SJSA1 (cell line): ENCODE measurements at places on chromosomes 7 and 10. TPM values are rescaled to one million over a fixed set of nuclear protein-coding genes. Genes with fewer than 3 reads are reported as not detected.

- peaks cover 10% of the 10 kb centered on the region; the same call in 1 of the 2 replicates for H3K36me3 ChIP-seq
- no peak overlapping the region for H3K4me3 ChIP-seq
- DNase-seq, result no peak
- no peak overlapping the region for H3K27ac ChIP-seq
Measured at GRCh38 chr7:24863626-24864025, 106.4 kb upstream of the GSDME start.

Gene GSTO2
- total RNA-seq, result 0.13 TPM in 1 of 2 replicates, not detected in the other

GRCh38 chr7:1591876-1592275 is 22.0 kb upstream of the PSMG3 start:
- no peaks in the 10 kb centered on the region for H3K4me1 ChIP-seq
- no peaks in the 10 kb centered on the region for H3K36me3 ChIP-seq
- H3K27ac ChIP-seq, result no peak overlapping the region
- peaks cover 45% of the 10 kb centered on the region for H3K27me3 ChIP-seq
- no peak for DNase-seq
- H3K4me3 ChIP-seq, result no peak overlapping the region

Gene SNCG
- 0.74 TPM in 1 of 2 replicates, not detected in the other for total RNA-seq

Gene FAM25C
- not detected in 2 replicates for total RNA-seq

GRCh38 chr7:131072505-131073091 is 255.1 kb upstream of the MKLN1 start:
- H3K27me3 ChIP-seq, result no peaks in the 10 kb centered on the region
- peak overlapping the region; percentile 28 for H3K4me3 ChIP-seq
- DNase-seq, result peak; percentile 56
- peak overlapping the region; percentile 79 for H3K27ac ChIP-seq

DNA sequence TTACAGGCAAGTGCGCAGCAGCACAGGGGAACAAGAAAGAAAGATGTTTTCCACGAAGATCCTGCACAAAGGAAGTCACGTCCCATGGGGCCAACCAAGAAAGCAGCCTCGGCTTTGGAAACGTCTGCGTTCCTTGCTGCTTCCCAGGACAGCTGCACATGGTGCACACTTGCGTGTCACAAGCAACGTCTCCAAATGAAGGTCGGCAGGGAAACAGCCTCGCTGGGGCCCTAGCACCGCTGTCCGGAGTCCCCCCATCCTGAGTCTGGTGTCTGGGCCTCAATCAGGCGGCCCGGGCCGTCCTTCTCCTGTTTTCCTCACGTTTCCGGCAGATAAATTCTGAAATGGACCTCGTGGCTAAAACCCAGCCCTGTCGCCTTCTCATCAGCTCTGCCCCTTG is 206.2 kb downstream of the DIP2C start:
- H3K4me3 ChIP-seq, result no peak overlapping the region
- DNase-seq, result no peak
- H3K4me1 ChIP-seq, result peaks cover 3% of the 10 kb centered on the region

- no peaks in the 10 kb centered on the region for H3K36me3 ChIP-seq
- H3K4me3 ChIP-seq, result no peak overlapping the region
- H3K27me3 ChIP-seq, result no peaks in the 10 kb centered on the region
- H3K27ac ChIP-seq, result no peak overlapping the region
Measured at GRCh38 chr7:35677582-35678356, 17.2 kb downstream of the HERPUD2 start.

GRCh38 chr10:14330388-14331061 is at the start of gene FRMD4A:
TSS of gene FRMD4A (minus strand) at chr10:14330924.
- H3K27ac ChIP-seq, result no peak within 1 kb of the TSS
- H3K36me3 ChIP-seq, result no peaks in the 10 kb centered on the region
- peaks cover 4% of the 10 kb centered on the region; the same call in 1 of the 2 replicates for H3K27me3 ChIP-seq
- H3K4me1 ChIP-seq, result peaks cover 11% of the 10 kb centered on the region
- H3K4me3 ChIP-seq, result no peak within 1 kb of the TSS
- DNase-seq, result no peak

Gene PTN
- total RNA-seq, result 56.7 and 70.6 TPM in 2 replicates

GRCh38 chr7:26151096-26151495 is 902 bp upstream of the NFE2L3 start:
- DNase-seq, result no peak
- no peak overlapping the region for H3K4me3 ChIP-seq
- no peaks in the 10 kb centered on the region for H3K36me3 ChIP-seq
- H3K27ac ChIP-seq, result no peak overlapping the region
- peaks cover 48% of the 10 kb centered on the region for H3K4me1 ChIP-seq

Gene EBF3
- total RNA-seq, result not detected in 2 replicates

GRCh38 chr7:155438777-155439176 is 19.2 kb upstream of the EN2 start:
- H3K27me3 ChIP-seq, result peaks cover 54% of the 10 kb centered on the region
- no peaks in the 10 kb centered on the region for H3K36me3 ChIP-seq
- no peak overlapping the region for H3K4me3 ChIP-seq
- H3K4me1 ChIP-seq, result no peaks in the 10 kb centered on the region

DNA sequence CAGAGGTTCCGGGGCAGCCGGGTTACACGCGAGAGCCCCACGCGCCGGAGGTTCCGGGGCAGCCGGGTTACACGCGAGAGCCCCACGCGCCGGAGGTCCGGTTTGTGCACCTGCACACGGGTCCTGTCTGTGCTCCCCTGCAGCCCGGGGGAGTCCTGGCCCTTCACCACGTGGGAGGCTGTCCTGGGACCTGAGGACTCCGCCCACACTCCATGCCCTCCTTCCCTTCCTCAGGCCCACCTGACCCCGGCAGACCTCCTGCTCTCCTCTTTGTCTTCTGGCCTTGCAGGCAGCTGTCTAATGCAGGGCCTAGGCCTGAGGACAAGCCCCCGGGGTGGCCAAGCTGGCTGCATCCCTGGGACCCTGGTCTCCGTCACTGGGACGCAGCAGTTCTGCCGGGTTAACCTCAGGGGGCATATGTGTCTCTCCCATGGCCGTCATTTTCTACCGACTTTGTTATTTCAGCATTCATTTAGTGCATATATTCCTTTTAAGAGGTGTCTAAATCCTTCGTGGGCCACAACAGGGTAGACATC is 374.6 kb downstream of the DNAJB6 start:
- H3K4me1 ChIP-seq, result no peaks in the 10 kb centered on the region
- no peaks in the 10 kb centered on the region for H3K27me3 ChIP-seq
- DNase-seq, result peak; percentile 28
- H3K4me3 ChIP-seq, result no peak overlapping the region

Gene ASAH2
- 1.9 TPM in 1 of 2 replicates, not detected in the other for total RNA-seq
